Inflammatory macrophage (primary cell): ENCODE measurements at places on chromosomes 6 and 20.

DNA sequence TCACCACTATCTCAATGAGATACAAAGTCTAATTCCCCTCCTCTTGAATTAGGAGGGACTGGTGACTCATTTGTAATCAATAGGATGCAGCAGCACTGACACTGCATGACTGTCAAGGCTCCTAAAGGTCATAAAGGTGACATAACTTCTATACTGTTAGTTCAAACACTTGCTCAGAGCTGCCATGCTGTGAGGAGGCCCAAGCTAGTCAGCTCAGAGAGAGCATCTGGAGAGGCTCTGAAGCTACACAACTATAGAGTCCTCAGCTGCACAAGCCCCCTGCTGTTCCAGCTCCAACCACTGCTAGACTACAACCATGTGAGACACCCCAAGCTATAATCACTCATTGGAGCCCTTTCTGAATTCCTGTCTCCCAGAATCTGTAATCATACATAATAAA, 17.0 kb upstream of the HEY2 start:
- no peak for DNase-seq

DNA sequence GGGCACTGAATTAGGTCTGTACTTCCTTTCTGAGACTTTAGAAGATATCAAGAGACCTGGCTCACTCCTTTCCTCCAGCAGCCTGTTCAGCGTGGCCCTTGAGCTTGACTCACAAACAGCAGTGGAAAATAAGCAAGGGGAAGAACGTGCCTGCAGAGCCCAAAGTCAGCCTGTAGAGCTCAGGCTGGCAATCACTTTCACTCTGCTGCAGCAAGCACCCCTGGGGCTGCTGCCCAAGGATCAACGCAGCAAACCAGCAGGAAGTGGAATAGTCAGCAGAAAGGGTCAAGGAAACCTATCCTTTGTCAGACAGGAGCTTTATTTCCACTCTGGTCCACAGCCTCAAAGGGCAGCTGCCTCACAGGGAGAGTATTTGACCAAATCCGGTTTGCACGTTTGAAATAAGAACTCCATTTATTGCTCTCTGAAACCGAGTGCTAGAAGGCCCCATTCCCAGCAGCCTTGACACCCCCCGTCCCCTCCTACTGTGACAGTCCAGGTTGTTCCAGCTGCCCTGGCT, 77.4 kb downstream of the PRDM1 start:
- peak; percentile 73 for DNase-seq

GRCh38 chr6:6588064-6588923, at the start of gene LY86:
TSS of gene LY86 (plus strand) at chr6:6588720. CDS start at chr6:6588735, 15 bp downstream.
- peak; percentile 87 for DNase-seq

- no peak for DNase-seq
These were observed 156.1 kb downstream of the ADAT2 start for GRCh38 chr6:143294265-143294860.

GRCh38 chr20:24735263-24735662, 213.8 kb upstream of the CST7 start:
- DNase-seq, result no peak

- DNase-seq, result no peak
These were observed 10.0 kb upstream of the SMAP1 start for GRCh38 chr6:70657706-70658105.

DNA sequence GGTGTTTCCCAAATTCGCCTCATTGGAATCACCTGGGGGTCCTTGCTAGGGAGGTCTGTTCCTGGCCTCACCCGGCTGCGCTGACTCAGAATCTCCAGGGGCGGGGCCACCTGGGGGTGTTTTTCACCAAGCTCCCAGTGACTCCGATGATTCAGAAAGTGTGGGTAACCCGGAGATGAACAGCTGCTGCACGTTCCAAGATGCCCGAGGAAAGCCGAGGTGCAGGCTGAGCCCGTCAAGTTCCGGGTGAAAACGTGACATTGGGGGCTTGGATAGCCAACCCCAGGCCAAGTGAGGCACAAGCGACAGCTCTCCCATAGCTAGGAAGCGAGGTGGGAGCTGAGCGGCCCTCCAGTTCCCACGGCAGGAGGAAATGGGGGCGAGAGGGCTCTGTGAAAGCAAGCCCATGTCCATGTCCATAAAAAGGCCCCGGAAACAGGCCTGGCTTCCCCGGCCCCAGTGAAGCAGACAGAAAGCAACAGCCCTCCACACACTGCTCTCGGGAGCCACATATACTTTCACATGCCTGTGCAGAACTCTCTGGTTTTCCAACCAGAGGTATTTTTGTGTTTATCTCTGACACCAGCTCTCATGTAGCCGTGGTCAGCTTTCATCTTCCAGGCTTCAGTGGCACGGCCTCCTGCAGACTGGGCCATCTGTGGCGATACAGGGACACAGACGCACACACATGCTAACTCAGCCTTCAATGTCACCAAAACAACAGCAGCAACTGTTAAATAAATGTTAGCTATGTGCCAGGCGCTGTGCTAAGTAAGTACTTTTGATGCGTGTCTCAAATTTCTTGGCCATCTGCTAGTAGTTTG, 90.7 kb upstream of the CCDC28A start:
- DNase-seq, result no peak

- DNase-seq, result no peak
These were observed 5.0 kb downstream of the SERPINB6 start for GRCh38 chr6:2966347-2966746.

GRCh38 chr6:107124934-107125348, 9.6 kb upstream of the BEND3 start:
- no peak for DNase-seq

DNA sequence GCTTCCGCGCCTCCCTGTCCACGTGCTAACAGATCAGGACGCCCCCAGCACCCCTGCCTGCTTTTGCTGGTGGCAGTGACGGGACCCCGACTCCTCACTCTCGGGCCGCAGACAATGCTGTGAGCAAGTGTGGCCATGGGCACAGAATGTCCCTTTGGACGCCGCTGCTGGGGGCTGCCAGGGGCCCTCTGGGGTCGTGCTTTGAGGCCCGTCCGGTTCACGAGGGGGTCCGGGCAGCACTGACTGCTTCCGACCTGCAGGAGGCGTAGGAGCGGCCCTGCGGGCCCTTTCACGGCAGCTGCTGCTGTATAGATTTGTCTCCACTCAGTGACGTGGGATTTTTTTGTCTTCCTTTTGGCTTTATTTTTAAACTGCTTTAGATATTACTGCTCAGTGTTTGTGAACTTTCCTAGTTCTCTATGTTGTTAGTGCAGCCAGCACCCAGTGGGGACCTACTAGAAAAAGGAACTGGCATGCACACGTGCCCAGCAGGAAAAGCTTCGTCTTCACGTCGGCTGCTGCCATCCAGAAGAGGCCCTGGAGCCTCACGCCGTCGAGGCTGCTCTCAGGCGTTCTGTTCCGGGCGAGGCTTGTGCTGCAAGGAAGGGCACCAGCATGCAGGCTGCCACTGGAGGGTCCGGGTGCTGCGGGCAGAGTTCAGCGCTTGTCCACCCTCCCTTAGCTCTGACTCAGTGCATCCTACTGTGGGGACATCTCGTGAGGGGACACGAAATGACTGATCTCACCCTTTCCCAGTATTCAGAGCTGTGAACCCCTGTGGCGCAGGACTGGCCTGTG, 21.7 kb downstream of the UCKL1 start:
- DNase-seq, result no peak

DNA sequence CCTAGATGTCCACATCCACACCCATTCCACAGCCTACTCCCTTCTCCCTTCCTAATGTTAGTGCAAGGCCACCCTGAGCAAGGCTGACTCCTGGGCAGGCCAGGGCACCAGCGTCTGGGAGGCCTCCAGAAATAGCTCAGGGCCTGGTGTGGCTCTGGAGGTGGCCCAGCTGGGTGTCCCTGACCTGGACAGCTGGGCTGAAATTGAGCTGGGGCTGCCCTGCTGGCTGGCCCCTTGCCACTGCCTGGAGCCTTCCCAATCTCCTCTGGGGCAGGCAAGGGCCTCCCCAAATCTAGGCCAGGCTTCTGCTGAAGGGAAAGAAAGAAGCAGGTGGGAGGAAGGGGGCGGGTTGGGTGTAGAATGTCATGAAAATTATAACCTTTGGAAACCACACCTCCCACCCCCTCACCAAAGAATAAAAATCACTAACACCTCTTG, 2.1 kb downstream of the FAM110A start:
- no peak for DNase-seq

DNA sequence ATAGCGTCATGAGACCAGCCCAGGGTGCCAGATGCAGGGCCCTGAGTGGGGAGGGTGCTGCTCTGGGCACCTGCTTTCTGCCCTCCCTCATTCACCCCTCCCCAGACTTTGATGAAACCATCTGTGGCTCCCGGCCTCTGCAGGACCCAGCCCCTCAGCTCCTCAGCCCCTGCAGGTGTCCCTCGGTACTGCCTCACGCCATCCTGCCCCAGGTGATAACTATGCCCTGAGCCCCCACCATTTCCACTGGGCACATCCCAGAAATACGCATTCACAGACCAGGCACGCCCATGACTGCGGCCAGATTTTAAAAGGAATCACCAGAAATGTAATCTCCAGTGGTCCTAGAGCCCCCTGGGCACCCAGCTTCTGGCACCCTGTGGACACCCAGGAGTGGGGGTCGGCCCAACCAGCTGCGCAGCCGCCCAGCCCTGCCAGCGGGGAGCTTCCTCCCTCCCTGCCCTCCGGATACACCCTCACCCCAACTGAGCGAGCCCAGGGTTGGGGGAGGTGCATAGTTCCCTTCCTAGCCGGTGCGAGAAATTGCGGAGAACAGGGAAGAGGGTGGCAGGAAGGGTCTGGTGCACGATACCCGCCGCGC, 615 bp upstream of the NTSR1 start:
- no peak for DNase-seq

- DNase-seq, result peak; percentile 44
These were observed 695.2 kb downstream of the PHF3 start for GRCh38 chr6:64330694-64331307.

- DNase-seq, result peak; percentile 84
These were observed 7.6 kb upstream of the KCNK16 start for GRCh38 chr6:39330057-39330456.

DNA sequence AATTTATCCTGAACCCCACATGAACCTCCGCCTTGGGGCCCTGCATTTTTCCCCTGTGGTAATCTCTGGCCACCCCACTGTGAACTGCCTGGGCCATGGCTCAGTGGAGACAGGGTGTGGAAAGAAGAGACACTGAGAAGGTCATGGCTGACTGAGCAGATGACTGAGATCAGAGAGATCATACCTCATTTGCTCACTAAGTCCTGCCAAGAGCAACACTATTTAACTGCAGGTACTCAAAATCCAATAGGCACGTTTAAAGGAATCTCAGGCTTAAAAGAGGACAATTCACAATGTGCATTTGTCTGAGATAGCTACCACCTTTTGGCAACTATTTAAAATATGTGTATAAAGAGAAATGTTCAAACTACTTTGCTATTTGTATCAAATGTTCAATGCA, 305.0 kb downstream of the GMDS start:
- DNase-seq, result no peak

DNA sequence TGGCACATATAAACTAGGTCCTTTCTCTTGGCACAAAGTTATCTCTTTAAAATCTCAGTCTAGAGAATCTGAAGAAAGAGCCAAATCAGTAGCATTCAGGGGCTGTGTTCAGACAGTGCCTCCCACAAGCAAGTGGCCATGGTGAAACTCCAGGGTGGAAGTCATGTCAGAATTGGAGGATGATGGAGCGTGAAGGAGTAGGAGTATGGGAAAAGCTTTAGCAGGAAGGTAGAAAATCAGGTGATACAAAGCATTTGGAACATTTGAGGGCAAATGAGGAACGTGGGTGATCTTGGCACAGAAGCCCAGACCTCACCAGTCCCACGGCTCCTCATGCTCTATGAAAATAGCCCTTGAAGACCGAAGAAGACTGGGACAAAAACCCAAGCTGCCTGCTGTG, 2.8 kb upstream of the HLA-DQB1 start:
- peak; percentile 48 for DNase-seq

- no peak for DNase-seq
These were observed 236.6 kb upstream of the CHD6 start for GRCh38 chr20:41854765-41855164.

DNA sequence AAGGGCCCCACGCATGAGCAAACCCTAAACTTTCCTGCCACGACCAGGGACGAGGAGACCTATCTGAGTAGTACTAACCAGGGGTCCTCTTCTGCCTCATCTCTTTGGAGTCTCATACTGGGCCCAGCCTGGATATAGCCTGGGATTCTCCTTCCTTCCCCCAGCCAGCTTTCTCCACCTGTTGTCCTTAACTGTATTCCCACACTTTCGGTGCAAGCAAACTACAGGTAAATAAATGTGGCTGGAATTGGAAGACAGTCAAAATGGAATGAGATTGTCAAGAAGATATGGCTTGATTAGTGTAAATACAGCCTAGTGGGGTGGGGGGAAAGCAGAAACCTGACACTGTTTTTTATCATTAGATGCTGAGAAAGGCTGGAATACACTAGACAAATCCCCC, 23.5 kb upstream of the LY86 start:
- DNase-seq, result no peak

GRCh38 chr6:26044140-26045064, 42.8 kb upstream of the HFE start:
- no peak for DNase-seq

DNA sequence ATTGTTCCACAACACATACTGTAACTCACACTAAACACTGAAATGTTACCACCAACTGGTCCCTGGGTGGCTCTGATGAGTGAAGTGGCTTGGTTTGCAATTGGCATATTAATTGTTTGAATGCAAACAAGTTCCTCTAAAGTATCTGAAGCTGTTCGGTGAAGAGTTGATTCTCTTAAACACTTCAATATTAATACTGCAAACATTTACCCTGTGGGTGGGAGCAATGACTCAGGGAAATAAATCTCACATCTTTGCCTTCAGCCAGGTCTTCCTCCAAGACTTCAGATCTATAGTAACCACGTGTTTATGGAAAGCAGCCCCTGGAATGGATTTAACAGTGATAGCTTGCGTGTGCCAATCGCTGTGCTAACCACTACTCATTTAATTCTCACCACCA, 176.0 kb downstream of the MAFB start:
- no peak for DNase-seq

DNA sequence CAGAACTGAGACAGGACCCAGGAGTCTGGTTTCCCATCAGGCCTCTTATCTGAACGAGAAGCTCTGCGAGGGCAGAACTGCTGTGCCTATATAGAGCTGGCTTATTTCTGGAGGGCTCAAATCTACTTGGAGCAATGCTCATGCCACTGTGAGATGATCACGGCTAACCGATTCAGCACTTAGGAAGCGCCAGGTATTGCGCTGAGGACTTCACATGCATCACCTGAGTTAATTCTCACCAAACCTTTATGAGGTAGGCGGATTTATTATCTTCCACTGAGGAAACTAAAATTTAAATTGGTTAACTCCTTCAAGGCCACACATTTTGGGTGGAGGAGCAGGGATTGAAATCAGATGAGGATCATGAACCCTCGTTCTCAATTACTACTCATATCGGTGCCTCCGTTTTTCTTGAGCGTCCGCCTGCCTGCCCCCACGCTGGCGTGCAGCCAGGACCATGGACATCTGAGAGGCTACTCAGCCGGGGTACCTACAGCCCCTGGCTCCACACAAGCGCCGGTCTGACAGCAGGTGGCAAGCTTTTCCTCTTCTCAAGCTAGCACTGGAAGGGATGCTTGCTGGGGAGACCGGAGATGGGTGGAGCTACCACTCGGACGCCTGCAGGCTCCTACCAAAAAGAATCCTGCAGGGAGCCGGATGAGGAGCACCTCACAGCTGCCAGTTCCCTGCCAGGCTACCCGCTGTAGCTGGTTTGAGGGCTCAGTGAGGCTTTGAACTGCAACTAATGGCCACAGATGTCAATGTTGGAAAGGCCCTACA, 1.0 kb upstream of the PCIF1 start:
- DNase-seq, result peak; percentile 50
